ENCODE measurements at places on chromosomes 4 and X.

GRCh38 chrX:53087388-53087831 lies 5.2 kb downstream of the TSPYL2 start:
- no peak for DNase-seq

DNA sequence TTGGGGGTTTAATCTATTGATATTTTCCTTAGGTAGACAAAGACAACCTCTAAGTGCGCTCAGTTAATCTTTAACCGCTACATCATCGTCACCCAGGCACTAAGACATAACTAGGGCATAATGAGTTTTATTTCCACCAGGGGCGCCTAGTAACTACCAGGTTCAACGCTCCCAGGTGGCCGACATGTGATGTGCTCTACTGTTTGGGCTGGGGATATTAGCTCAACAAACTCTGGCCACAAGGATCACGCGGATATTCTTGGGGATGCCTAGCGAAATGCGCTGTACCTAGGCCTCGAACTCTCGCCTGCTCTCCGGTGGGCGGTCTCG lies 915 bp upstream of the RAB33B start:
- DNase-seq, result peak; percentile 42

GRCh38 chrX:118499295-118499694 lies 3.7 kb downstream of the DOCK11 start:
- DNase-seq, result no peak

DNA sequence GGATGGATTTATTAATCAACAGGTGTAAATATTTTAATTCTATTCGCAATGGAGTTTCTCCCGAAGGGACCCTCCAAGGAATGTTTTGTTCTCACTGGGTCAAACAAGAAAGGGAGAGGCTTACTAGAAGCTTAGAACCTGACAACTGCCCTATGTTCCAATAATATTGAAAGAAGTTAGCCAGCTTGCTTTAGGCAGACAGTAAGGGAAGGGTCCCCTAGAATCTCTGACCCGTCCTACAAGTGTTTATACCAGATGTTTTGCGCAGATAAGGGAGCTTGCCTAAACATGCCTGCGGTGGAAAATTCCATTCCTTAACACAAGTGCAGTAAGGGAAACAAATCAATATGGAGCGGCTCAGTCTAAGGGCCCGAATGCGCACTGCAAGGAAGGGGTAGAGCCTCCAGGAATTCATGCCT lies 17.7 kb downstream of the IL21 start:
- no peak for DNase-seq

GRCh38 chr4:11471618-11472017 lies 42.9 kb upstream of the HS3ST1 start:
- peak; percentile 5 for DNase-seq

DNA sequence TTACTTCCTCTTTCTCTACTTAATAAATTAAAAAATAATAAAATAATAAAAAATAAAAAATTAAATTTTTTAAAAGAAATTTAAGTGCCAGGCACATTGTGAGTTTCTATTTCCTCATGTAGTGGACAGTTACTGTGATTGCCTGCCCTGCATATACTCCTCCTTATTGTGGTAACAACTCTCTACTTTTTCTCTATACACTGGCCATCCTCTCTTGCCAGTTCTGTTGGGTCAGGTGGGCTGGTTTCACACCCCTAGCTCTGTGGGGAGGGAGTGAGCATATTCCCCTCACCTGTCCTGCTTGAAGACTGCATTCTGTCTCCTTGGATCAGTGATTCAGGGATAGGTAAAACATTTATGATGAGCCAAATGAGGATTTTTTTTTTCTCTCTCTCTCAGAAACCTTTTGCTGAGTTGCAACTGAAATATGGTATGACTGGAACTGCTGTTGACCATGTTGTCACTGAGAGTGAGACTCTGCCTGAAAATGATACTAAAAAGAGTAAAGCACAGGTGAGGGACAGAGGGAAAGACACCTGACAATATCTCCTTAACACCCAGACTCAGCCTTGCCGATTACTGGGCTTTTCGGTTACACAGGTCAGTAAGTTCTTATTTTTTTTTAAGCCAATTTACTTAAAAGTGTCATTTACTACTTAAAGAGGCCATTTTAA lies 37.2 kb downstream of the CXXC4 start:
- no peak for DNase-seq
